ENCODE measurements at places on chromosomes 12 and 14.

GRCh38 chr12:95335948-95336347 is 118.3 kb downstream of the VEZT start:
- no peak for DNase-seq

DNA sequence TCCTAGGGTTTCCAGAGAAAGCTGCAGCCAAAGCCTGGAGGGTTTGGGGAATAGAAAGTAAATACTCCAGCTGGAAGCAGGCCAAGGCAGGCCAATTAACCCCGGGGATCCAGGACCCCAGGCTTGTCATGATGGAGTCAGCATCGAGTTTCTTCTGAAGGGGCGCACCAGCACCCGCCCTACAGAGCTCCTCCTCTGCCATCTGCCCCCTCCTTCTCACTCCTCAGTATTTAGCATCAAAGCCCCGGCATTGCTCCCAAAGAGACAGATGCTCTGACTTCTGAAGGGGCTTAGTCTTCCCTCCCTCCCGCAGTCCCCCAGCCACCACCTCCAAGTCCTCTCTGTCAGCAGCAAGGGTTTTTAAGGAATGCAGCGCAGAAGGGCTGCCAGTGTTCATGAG is 285.1 kb upstream of the NOS1 start:
- no peak for DNase-seq

DNA sequence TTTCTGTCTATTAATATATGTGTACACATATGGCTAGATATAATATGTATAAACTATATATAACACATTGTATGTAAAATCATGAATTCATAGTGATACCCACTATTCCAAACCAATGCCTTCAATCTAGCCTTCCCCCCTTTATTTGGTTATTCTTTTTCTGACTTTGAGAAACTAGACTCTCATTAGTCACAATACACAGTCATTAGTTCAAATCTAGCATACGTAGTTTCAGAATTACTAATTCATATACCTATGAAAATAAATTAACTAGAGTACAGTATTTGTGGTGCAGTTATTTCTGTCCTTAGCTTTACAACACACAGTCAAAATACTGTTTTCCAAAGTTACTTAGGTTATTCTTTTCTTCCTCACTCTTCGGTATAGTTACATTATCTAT is 268.2 kb downstream of the DPF3 start:
- DNase-seq: no peak

DNA sequence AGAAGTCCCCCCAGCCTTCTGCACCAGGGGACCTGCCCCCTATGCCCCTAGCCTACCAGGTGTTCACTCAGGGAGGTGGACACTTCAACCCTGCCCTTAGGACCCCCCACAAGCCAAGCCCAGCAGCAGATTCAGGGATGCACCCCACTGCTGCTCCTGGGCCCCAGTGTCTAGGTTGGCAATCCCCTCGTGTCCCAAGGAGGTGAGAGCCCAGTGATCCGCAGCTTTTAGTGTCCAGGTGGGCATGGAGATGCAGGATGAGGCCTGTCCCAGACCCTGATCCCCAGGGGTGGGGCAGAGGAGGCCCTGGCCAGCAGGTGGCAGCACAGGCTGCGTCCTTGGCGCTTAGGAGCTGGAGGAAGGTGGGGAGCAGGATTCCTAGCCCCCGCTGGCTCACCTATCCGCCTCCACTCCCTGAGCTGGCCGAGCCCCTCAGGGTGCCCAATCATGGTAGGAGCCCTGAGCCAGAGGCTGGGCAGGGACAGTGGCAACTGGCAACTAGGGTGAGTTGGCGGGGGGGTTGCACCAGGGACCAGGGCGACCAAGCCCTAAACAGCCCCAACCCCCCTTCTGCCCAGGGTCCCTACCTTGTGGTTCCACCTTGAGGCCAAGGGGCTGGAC is 4.1 kb downstream of the CKB start:
- DNase-seq: peak; percentile 72

DNA sequence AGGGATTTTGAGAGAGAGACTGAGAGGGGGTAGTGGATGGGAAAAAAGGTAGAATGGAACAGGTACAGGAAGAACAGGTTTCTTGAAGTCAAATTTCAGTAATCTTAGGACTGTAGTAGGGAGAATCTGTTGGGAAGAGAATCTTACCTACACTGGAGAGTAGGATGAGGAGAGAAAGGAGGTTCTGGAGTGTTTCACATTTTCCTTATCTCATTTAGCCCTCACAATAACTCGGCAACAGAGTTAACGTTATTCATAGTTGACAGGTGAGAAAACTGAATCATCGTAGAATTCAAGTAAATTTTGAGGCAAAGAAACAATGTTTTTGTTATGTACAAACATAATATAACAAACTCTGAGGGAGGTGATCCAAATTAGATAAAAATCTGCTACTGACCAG is 17.2 kb upstream of the STRN3 start:
- no peak for DNase-seq

GRCh38 chr14:94397289-94398181 is 9.1 kb upstream of the SERPINA1 start:
- no peak for DNase-seq

GRCh38 chr12:106018286-106018685 is 120.5 kb downstream of the NUAK1 start:
- no peak for DNase-seq

- no peak for DNase-seq
Measured at GRCh38 chr14:94469261-94469660, 6.7 kb downstream of the SERPINA9 start.

DNA sequence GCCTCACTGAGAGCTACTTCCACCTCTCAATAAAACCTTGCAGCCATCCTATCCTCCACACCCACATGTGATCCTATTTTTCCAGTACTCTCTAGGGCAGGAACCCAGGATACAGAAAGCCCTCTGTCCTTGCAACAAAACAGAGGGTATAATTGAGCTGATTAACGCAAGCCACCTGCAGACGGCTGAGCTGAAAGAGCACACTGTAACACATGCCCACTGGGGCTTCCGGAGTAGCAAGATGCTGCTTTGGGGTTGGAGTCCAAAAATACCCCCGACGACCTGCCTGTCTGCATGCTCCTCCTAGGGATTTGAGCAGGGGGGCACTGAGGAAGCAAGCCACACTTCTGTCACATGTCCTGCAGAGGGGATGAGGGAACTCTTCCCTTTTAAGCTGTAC is 401.1 kb upstream of the FOXG1 start:
- no peak for DNase-seq

- DNase-seq: peak; percentile 65
Measured at GRCh38 chr12:46825591-46826414, at the start of gene SLC38A4. TSS of gene SLC38A4 (minus strand) at chr12:46825997. CDS start at chr12:46793071, 32,926 bp downstream.

All from left forelimb (tissue), 1 donor.